ENCODE measurements at places on chromosomes 3 and 15.

GRCh38 chr3:53490459-53490968 lies 3.9 kb upstream of the CACNA1D start:
- DNase-seq, result no peak

- DNase-seq, result no peak
These were observed 61.5 kb downstream of the ASB7 start for GRCh38 chr15:100663915-100664281.

- DNase-seq, result peak; percentile 51
These were observed 5.8 kb upstream of the MEX3B start for GRCh38 chr15:82051664-82052063.

- DNase-seq, result no peak
These were observed 68.4 kb upstream of the NR2F2 start for GRCh38 chr15:96262097-96262496.

GRCh38 chr3:193821151-193821668 lies 228.2 kb downstream of the OPA1 start:
- DNase-seq, result peak; percentile 24

DNA sequence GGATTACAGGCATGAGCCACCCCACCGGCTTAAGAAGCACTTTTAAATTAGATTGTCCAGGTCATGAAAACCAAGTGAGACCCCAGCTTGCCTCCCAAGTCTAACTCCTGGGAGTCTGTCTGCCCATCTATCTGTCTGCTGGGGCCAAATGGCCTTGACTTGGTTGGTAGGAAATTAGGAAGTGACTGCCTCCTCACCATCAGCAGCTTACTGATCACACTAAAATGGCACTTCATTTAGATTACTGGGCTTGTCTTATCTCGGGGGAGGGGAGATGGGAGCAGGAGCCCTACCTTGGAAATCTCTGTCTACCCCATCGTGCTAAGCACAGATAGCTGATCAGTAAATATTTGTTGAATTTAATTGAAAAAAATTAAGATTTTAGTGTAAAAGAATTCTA lies 5.6 kb upstream of the LRRC2 start:
- no peak for DNase-seq

GRCh38 chr15:44710236-44711095 lies 657 bp downstream of the PATL2 start:
- peak; percentile 31 for DNase-seq

GRCh38 chr15:80999623-81000036 lies 1.1 kb upstream of the TLNRD1 start:
- no peak for DNase-seq

DNA sequence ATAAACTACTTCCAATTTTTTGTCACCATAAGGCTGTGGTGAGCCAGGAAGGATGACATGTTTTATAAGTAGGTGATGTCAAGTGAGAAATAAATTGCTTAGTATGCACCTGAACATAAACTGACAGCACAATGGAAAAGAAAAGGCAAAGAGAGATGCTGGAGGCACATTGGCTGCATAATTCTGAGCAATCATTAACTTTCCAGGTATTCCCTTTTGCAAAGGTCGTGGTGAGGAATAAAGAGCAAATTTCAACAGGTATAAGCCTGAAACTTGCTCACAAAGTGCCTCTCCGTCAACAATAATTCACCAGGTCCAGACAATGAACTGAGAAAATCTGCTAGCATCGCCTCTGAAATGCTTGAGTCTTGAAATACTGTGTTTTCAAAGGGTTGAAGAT lies 48.2 kb downstream of the ITGB5 start:
- no peak for DNase-seq

Measured in fibroblast of lung (primary cell).